ENCODE measurements at places on chromosomes 7 and 10.

DNA sequence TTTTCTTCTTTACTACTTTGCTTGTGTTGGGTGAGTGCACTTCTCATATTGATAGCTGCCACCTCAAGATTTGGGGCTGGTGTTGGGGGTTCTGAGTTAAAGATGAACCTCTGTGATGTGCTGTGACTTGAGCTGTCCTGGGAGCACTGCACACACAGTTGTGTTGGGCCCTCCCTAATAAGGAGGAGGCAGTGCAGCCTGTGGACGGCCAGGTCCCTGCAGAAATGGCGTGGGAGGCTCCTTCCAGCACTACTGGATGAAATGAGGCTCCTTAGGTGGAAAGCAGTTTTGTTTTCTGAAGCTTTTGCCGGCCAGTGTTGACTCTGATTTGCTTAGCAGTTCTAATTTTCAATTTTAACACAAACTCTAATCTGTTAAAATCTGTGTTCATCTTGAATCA lies 44.0 kb downstream of the WDR37 start:
- no peak for DNase-seq

GRCh38 chr7:69263550-69263949 lies 334.7 kb upstream of the AUTS2 start:
- no peak for DNase-seq

DNA sequence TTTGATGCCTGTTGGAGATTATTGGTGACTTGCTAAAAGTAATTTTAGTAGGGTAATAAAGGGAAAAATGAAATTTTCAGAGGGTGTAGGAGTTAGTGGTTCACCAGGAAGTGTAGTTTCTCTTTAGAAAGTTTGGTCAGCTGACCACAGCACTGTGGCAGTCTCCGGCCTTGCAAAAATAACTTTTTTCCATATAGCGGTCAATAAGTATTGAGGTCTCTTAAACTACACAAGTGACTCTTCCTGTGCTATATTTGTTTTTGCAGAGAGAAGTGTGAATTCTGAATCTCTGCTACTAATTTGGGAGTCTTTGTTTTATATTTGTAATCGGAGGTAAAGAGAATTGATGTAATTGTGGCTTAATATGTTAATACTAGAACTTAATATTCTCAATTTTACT lies 24.3 kb downstream of the PTPN12 start:
- DNase-seq = no peak

GRCh38 chr7:114567416-114567815 lies 152.8 kb downstream of the FOXP2 start:
- DNase-seq = no peak
